ENCODE measurements at places on chromosomes 12 and 14.

DNA sequence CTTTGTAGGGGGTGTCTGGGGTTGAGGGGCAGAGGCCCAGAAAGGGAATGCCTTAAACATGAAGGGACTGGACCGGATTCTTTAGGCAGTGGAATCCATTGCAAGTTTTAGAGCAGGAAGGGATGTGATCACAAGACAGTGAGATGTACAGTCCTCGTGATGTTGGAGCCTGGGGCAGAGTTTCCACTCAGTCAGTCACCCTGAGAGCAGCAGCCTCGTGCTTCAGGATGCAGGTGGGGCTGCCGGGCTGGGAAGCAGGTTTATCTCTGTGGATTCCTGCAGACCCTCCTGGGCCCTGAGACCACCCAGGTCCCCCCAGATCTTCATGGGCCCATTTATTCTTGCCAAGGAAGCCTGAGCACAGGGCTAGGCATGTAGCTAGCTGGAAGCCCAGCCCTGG is 38.5 kb downstream of the RIN3 start:
- DNase-seq = no peak

GRCh38 chr12:12315838-12316237 is 34.2 kb downstream of the MANSC1 start:
- DNase-seq = no peak

- DNase-seq = no peak
These were observed 10.4 kb upstream of the GPR132 start for GRCh38 chr14:105075379-105076295.

- DNase-seq = no peak
These were observed 114.7 kb downstream of the DAAM1 start for GRCh38 chr14:59303216-59303615.

- no peak for DNase-seq
These were observed 330.0 kb downstream of the SYT1 start for GRCh38 chr12:79194595-79194994.

Measured in ascending aorta (tissue), 2 donors.